Left ventricle myocardium superior (tissue), 1 donor: ENCODE measurements at places on chromosomes 3 and 15.
A peak's percentile ranks its signal among the peaks of the same experiment; 100 is the strongest.

- DNase-seq = no peak
Observed at GRCh38 chr15:80679804-80680175, 15.3 kb upstream of the ABHD17C start.

DNA sequence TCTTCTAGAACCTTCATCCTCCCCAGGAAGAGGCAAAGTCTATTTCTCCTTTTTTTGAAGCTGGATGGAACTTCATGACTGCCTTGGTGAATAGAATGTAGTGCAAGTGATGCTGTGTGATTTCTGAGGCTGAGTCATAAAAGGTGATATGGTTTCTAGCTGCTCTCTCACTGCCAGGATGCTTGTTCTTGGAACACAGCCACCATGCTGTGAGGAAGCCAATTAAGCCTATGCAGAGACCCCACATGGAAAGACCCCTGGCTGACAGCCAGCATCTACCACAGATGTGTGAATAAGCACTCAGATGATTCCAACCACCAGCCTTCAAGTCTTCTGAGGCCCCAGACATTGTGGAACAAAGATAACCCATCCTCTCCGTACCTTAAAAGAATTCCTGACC lies 57.0 kb downstream of the ISL2 start:
- DNase-seq = no peak

DNA sequence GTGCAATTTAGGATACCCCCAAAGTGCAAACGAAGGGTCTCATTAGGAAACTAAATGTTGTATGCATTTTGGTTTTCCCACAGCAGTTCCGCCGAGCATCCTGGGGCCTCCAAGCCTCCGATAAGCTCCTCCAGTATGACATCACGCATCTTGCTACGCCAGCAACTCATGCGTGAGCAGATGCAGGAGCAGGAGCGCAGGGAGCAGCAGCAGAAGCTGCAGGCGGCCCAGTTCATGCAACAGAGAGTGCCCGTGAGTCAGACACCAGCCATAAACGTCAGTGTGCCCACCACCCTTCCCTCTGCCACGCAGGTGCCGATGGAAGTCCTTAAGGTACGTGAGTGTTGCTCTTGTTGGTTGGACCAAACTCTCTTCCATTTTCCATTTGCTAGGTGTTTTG lies 120.5 kb upstream of the SAMMSON start:
- DNase-seq = no peak

DNA sequence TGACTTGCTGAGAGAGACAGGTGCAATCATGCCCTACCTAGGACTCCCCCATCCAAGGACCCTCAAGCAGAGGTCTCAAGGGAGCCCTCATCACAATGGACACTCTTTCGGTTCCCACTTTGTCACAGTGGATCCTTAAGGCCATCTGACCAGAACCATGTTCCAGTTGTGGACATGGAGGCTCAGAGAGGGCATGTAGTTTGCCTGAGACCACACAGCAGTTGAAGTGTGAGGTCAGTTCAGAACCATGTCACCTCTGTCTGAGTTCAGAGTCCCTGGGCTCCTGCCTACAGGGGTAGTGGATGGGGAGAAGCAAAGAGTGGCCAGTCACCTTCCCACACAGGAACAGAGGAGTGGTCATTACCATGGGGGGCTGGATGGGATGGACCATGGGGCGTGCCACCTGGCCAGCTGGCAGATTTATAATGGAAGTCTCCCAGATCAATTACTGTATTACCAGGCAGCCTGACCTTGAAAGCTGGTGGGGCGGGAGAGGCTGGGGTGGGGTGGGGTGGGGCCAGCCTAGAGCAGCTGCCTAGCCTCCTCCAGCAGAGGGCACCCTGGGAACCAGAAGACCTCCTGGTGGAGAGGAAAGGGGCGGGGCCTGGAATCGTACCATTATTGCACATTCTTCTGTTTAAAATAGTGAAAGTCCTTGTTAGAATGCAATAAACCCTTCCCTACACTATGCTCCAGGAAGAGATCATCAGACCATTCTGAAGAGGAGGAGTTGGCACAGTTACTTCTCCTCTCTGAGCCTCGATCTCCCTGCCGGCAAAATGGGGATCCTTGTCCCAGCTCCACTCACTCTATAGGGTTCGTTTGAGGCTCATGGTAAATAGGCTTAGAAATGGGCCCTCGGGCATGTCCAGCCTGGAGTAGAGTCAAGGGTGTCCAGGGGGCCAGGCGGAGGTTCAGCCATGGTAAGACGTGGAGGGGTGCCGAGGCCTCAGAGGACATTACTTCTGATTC lies 26.9 kb upstream of the LINGO1 start:
- DNase-seq = peak; percentile 53

DNA sequence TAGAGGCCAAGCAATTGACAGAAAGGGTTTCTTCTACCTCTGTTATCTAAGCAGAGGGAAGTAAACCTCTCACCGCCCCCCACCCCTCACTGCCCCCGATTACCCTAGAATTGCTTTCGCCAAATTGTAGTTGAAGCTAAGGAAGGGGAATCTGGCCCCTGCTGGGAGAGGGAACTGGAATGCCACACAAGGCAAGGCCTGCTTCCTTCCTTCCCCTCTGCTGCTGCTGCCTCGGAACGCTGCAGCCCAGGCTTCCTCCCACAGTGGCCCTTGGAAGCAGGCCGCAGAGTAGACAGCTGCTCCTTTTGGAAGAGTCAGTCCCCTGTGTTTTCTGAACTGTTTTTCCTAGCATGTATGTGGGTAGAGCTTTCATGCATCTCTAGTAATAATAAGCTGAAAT lies 21.6 kb downstream of the RLBP1 start:
- DNase-seq = peak; percentile 54

GRCh38 chr15:77984446-77984861 lies 93.1 kb downstream of the TBC1D2B start:
- no peak for DNase-seq

DNA sequence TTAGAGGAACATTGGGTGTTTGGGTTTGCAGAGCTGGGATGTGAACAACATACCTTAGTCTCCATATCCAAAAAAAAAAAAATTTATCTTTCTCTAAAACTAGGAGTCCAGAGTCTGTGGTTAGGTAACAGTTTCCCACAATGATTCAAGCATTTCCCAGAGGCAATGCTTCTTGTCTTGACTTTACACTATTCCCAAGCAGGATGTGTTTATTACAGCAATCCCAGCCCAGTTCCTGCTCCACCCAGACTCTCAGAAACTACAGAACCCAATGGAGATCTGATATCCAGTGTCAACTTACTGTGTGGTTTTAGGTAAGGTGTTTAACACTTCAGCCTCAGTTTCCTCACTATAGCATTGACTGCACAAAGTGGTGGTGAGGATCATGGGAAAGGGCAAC lies 2.3 kb upstream of the C3orf62 start:
- no peak for DNase-seq

- no peak for DNase-seq
Observed at GRCh38 chr3:97705764-97706163, 58.8 kb upstream of the ARL6 start.

- no peak for DNase-seq
Observed at GRCh38 chr3:58025837-58026569, 17.8 kb downstream of the FLNB start.

- DNase-seq = no peak
Observed at GRCh38 chr3:172568701-172569100, 45.5 kb upstream of the TNFSF10 start.

DNA sequence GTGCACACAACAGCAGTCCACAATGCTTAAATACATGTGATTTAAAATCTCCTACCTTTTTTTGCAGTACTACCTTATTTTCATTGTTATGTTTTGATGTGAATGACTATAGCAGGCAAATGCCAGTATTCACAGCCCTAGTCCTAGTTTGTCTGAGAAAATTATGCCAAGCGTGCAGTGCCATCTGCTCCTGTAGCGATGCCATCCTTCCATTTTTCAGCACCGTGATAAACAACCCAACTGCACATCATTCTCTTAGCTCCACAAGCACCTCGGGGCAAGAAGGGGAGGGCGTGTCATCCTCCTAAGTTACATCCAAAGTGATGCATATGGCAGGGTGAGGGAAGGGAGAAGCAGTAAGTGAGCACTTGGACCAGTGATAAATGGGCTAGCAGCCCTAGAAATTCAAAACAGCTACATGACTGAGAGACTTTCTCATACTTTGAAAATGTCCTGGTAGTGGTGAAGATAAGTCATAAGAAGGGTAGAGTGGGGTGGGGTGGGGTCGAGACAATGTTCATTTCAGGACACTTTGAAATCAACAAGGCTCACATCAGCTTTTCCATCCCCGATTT lies 198.8 kb downstream of the LSAMP start:
- no peak for DNase-seq

DNA sequence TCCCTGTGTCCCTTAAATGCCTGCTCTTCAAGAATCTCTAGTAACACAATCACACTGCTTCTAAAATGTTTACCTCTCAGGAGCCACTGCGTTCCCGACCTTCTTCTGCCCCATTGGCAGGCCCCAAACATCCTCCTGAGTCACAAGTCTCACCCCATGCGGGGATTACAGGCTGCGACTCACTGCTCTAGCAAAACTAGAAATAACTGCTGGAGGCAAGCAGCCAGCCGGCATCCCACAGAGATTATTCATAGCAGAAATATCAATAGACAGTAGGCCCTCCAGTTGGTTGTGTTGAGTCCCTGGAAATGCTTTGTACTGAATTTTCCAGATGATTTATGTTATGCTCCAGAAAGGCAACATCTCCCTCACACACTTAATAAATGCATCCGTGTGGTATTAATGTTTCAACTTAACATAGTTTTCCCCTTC lies 64.8 kb downstream of the RFTN1 start:
- peak; percentile 77 for DNase-seq

DNA sequence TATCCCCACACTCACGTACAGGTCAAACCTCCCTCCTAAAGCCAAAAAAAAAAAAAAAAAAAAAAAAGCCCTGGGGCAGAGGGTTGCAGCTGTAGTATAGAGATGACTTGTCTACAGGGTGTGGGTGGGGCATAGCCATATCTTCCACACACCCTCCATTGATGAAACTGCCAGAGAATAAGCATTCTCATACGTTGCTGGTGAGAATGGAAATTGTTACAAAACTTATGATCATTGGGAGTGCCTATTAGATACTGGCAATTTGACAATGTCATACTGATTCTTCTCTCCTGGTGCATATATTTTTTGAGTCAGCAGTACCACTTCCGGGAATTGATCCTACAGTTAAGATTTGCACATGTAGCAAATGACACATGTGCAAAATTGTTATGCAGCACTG lies 11.0 kb upstream of the CTNNB1 start:
- no peak for DNase-seq

DNA sequence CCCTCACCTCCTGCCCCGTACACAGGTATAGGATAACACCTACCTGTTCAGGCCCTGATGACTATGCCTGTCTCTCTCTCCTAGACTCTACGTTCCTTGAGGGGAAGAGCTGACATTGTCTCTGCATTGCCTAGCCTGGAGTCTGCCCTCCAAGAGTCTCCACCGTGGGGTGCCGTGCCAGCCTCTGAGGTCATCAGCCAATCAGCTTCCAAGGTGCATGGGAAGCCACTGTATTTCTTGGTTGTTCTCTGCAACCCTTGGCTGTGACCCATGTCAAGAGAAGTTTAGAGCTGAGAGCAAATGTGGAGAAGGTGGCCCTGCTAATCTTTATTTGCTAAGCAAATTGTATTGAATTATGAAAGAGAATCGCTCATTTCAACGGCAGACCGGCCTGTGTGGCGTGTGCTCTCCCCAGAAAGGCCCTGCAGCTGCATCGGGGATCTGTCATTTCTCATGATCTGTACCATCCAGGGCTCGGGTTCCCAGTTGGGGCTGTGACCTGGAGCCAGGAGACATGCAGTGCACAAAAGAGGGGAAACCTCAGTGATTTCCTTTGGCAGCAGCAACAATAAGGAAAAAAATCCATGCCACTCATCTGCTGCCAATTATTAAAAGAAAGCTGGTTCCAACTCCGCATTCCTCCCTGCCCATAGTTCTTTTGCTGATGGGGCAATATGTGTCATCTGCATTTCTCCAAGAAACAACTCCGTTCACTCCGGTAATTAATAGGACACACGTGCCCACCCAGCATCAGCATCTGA lies 182.2 kb downstream of the MEGF11 start:
- no peak for DNase-seq

GRCh38 chr15:67406257-67406861 lies 114.6 kb upstream of the C15orf61 start:
- DNase-seq = no peak

DNA sequence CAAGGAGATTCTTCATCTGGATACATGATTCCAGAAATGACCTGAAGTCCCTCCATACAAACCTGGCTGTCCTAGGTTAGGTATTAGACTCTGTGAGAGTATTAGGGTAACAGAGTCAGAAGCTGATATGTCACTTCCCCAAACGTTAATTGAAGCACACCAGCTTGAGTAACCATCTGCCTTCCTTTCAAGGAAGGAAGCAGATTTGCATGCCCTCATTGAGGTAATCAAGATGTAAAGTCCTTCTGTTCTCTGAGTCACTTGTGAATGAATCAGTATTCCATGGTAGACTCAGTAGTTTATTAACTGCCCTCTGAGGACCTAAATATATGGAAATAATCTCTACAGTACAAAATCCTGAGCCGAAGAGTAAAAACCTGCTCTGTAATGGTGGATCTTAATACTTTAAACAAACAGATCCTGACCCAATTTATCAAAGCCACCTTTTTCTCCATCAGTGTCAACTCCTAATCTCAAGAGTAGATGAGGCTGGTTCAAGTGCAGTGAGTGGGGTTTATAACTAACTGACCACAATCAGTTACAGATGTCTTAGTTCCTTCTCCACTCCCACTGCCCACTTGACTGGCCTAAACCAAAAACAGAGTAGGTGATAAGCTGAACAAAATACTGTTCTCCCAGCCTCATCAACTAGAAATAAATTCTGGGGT lies 246.2 kb upstream of the CHRM5 start:
- DNase-seq = no peak

- DNase-seq = peak; percentile 67
Observed at GRCh38 chr3:38454178-38454883, 641 bp downstream of the ACVR2B start.

- peak; percentile 87 for DNase-seq
Observed at GRCh38 chr15:101499863-101500713, 10.6 kb upstream of the PCSK6 start.

DNA sequence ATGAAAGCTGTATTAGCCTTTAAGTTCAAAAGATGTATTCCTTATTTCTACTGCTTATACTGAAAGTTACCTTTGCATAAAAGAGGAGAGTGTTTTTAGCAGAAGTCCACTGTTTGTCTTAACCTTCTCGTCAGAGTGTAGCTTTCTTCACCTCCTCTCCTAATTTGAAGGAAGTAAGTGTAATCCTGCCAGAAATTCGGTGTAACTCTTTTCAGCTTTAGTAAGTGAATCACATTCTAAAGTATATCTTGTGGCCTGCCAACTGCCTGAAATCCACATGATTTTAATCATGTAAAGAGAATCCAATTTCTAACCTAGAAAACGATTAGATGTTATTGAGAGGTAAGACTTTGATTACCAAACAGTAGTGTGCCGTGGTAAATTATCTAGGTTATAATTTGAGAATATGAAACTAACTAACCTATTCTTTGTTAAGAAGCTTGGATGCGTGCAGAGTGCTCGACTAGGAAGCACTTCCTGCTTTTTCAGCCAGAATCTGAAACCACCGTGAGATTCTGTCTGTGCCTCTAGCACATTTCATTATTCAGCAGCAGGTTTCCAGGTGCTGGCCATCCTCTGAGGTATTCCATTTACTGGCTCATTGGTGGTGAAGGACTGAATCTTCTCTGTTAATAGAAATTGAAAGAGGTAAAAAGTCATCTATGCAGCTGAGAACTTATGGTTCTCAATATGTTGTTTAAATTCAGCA lies 7.5 kb downstream of the GYG1 start:
- DNase-seq = no peak

- no peak for DNase-seq
Observed at GRCh38 chr3:24598695-24599470, 104.2 kb upstream of the THRB start.

GRCh38 chr3:82390868-82391267 lies 629.4 kb upstream of the GBE1 start:
- DNase-seq = no peak

- DNase-seq = no peak
Observed at GRCh38 chr3:189566550-189567130, 64.5 kb upstream of the TP63 start.
